Left ventricle myocardium inferior (tissue), 1 donor: ENCODE measurements at places on chromosomes 3 and 15. TPM values are rescaled to one million over a fixed set of nuclear protein-coding genes. Genes with fewer than 3 reads are reported as not detected.

The ACP3 gene
- 1.3 TPM for total RNA-seq

The C3orf70 gene
- 1.4 TPM for total RNA-seq

The PDCD7 gene
- total RNA-seq = 14.5 TPM

The CAMKV gene
- not detected for total RNA-seq

The INSYN1 gene
- 121 TPM for total RNA-seq

The CHRNA3 gene
- total RNA-seq = 0.25 TPM

The MFAP1 gene
- total RNA-seq = 20.4 TPM

The RPL39L gene
- total RNA-seq = 2.9 TPM

The DUOXA1 gene
- total RNA-seq = 0.30 TPM

The CELF6 gene
- total RNA-seq = 1.5 TPM

The ZNF660 gene
- 1.1 TPM for total RNA-seq

The NOX5 gene
- not detected for total RNA-seq

The GOLGA6L7 gene
- total RNA-seq = not detected

The ANKUB1 gene
- not detected for total RNA-seq

The CYP11A1 gene
- total RNA-seq = 0.27 TPM

The TNNC1 gene
- total RNA-seq = 8,962 TPM

The TEX55 gene
- not detected for total RNA-seq

The GPR27 gene
- 7.3 TPM for total RNA-seq

The ANKRD34C gene
- total RNA-seq = 0.66 TPM

The WDR93 gene
- total RNA-seq = not detected
